ENCODE measurements at places on chromosomes 1 and 21. TPM values are rescaled to one million over a fixed set of nuclear protein-coding genes. Genes with fewer than 3 reads are reported as not detected.

Gene ANXA9
- 0.11 TPM for polyA plus RNA-seq

Gene TEDDM1
- 0.08 TPM for polyA plus RNA-seq

Gene TAS1R1
- not detected for polyA plus RNA-seq

Gene SLC30A10
- not detected for polyA plus RNA-seq

Gene CGN
- polyA plus RNA-seq = not detected

Gene MAN1C1
- polyA plus RNA-seq = 0.49 TPM

Gene TRIM17
- polyA plus RNA-seq = not detected

Gene PARK7
- polyA plus RNA-seq = 304 TPM

Gene CLDN14
- polyA plus RNA-seq = not detected

Gene WNT2B
- 0.09 TPM for polyA plus RNA-seq

Gene AVPR1B
- not detected for polyA plus RNA-seq
